ENCODE measurements at places on chromosomes 3 and 15.

DNA sequence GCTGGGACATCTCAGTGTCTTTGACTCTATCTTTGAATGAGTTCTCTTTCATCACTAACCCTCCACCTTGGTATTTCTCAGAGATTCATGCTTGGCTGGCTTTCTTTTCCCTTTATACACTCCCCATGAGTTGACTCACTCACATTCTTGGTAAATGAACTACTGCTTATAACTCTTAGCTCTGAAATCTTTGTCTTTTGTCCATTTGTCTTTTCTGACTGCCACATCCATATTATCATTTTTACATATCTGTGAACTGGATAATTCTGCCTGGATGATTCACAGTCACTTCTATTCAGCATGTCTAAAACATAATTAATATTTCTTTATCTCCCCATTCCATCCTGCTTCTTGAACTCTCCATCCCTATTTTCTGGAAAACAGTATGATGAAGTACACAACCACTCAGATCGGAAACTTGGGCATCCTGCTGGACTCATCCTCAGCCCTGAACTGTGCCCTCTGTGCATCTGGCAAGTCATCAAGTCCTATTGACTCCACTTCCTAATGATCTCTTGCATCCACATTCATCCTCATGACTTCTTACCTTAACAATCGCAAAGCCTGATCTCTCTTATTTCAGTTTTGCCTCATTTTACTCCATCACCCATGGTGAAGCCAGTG lies 66.9 kb downstream of the KCNAB1 start:
- no peak for DNase-seq

DNA sequence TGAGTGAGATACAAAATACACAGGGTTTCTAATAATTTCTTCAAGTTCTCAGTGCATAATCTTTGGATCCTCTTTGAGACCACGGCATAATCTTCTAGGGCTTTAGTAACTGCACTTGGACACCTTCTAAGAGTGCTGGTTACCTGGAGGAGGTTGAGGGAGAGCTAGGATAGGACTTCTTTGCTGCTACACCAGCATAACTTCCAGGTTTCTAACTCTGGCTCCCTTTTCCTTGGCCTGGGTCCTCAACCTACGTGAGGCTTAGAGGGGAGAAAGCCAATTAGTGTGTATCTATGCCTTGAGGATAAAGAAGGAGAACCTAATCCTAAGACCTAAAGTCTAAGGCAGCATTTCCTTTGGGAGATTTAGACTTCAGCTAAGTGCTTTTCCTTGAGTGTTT lies 184.8 kb downstream of the LSAMP start:
- no peak for DNase-seq

GRCh38 chr3:117853923-117854668 lies 1144.5 kb downstream of the TUSC7 start:
- no peak for DNase-seq

GRCh38 chr3:18891641-18892040 lies 256.7 kb upstream of the KCNH8 start:
- no peak for DNase-seq

DNA sequence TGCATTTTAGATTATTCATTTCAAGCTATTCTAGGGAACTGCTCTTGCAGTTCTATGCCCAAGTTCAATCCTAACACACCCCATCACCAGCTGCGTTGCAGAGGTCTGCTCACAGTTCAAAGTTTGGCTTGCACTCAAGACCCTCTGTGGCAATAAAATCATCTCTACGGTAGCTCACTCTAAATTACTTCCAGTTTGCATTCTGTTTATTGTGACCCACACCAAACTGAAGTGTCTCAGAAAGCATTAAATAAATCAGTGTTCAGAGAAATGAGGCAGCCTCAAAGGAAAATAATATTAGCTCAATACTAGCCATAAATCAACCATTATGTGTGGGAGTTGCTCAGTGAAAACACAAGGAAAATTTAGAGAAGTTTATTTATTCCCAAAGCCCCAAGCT lies 250.3 kb downstream of the MAGI1 start:
- DNase-seq = no peak

DNA sequence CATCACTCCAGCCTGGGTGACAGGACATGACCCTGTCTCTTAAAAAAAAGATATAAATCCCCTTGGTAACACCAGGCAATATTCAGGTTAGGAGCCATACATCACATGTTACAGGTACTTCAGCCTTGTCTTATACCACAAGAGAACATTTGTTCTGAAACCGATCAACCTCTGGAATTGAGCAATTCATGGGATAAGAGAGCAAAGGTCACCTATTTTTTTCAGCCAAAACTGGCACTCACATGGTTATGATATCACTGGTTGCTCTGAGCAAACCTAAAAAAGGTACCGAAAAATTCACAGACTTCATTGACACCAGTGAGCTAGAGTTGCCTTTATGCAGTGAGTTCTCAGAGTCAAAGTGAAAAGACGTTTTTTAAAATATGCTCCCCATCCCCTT lies 9.1 kb downstream of the SPICE1 start:
- DNase-seq = no peak

GRCh38 chr3:196518966-196519717 lies 4.0 kb upstream of the SMCO1 start:
- peak; percentile 38 for DNase-seq

GRCh38 chr15:65165875-65166274 lies 19.3 kb downstream of the CLPX start:
- DNase-seq = no peak

DNA sequence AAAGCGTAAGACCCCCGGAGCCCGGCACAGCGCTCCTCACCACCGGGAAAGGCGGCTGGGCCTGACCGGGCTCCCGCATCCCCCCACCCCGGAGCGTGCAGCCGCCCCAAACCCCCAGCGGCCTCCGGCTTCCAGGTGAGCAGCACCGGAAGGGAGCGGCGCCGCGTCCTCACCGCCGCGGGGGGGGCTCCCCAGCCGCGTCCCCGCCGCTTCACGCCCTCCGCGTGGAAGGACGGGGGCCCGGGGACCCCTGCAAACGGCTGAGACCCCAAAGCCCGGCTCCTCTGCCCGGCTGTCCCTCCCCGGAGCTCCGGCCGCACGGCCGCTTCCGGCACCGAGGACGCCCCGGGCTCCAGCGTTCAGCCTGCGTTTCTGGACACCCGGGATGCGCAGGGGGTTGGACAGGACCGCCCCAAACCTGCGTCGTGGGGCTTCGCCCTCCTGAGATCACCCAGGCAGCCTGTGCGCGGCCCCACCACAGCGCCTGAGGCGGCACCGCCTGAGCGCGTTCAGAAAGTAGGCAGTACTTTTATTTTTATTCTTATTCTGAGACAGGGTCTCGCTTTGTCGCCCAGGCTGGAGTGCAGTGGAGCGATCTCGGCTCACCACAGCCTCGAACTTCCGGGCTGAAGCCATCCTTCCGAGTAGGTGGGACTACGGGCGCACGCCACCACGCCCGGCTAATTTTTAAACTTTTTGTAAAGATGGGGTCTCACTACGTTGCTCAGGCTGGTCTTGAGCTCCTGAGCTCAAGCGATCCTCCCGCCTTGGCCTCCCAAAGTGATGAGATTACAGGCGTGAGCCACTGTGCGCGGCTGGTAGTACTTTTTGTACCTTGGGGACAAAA lies 51.6 kb upstream of the BLM start:
- DNase-seq = peak; percentile 11

DNA sequence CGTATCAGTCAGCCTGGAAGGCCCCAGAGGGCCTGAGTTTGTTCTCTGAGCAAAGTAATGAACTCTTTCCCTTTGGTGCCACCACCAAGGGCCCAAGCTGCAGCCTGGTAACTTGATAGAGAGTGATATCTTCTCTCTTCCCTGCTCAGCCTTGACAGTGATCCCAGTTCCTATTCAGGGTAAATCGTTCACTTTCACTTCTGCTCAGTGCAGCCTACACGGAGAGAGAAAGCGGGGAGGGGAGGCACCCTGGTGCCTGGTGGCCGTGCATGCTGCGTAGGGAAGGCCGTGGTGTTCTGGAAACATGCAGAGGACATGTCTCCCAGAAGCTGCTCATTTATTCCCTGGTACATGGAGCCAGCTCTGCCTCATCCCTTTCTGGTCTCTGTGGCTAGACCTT lies 54.9 kb downstream of the KIF9 start:
- DNase-seq = no peak

DNA sequence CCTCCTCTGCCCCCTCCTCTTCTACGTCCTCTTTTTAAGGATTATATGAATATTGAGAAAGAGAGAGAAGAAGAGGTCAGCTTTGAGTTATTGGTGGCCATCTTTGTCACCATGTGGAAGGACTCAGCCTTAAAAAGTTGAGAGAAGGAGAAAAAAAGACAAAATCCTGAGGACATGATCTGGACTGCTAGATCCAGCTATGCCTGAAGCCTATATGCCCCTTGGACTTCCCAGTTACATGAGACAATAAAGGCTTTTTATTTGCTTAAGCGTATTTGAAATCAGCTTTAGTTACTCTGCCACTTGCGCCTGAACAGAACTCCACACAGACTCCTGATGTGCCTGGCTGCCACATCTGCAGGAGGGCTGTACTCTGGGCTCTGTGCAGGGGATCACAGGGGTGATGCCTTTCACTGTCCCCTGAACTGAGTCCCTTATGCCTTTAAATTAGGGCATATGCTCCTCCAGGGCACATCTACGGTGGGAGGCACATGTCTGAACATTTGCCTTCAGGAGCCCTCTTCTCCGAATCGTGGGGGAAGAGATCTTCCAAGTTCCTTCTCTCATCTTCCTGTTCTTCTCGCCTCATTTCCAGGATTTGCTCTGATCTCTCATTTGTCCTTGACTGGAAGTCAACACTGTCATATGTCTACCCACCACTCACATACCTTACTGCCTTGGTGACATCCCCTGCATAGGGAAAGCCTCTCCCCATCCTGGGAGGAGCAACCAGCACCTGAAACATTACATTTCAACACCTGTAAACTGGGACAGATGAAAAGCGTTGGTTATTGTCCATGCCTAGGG lies 14.0 kb upstream of the PLA2G4E start:
- no peak for DNase-seq

Data from activated T-cell treated with anti-CD3 and anti-CD28 coated beads for 24 hours (primary cell).